NCI-H2171 treated with DMSO at 0.1 percent for 48 hours (cell line): ENCODE measurements at places on chromosomes 5 and 9.

GRCh38 chr9:37683531-37684371, 33.0 kb downstream of the FRMPD1 start:
- no peak for DNase-seq

GRCh38 chr5:75048457-75048953, 3.9 kb downstream of the GCNT4 start:
- DNase-seq = no peak

- DNase-seq = peak; percentile 14
These were observed 2.1 kb upstream of the GABRB2 start for GRCh38 chr5:161548487-161549094.

- DNase-seq = no peak
These were observed 27.8 kb downstream of the RECK start for GRCh38 chr9:36064448-36065037.

DNA sequence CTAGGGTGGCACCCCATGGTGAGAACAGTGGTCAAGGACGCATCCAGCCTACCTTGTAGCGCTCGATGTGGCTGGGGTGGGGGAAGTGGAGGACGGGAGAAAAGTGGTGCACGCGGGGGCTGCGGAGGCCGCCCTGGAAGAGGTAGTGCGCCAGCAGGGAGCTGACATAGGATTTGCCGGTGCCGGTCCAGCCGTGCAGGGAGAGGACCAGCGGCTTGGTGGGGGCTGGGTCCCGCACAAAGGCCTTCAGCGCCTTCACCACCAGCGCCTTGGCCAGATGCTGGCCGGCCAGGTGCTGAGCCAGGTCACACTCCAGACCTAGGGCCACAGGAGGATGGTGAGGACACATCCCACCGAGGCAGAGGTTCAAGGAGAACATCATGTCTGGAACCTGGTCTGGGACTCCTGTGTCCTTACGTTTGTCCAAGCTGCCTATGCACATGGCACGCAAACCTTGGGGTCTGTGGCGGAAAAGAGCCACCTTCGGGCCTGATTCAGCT, 797 bp downstream of the TOR2A start:
- DNase-seq = no peak

DNA sequence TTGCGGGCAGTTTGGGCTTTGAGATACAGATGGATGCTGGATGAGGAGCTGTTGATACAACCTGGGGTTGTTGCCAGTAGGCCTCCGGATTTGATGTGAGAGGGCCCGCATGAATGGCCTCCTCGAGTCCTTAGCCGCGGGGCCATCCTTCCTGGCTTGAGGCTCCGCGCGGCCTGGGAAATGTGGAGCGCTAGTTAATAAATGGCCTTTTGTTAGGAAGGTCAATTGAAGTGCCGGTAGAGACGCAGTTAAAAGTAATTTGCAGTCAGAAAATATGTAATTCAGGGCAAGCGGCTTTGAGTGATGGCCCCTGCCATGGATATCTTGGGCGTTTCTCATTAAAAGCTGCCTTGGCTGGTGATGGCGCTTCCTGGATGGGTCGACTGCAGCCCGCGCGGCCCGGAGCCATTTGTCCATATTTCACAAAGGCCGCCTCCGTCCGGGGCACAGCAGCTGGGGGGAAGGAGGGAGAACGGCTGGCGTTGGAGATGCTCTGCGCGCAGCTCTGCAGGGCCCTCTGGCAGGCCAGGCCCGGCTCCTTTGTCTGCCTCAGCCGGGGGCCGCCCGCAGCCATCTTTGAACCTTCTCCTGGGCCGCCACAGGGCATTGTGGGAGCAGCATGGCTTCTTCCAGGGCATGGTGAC, 11.2 kb downstream of the MVB12B start:
- no peak for DNase-seq
